ENCODE measurements at places on chromosomes 7 and 10.

GRCh38 chr7:85829817-85830432, 643.1 kb upstream of the SEMA3D start:
- DNase-seq, result no peak

- DNase-seq, result no peak
Measured at GRCh38 chr10:76644476-76644875, 993.1 kb downstream of the KCNMA1 start.

GRCh38 chr10:31219306-31219705, 99.7 kb upstream of the ZEB1 start:
- no peak for DNase-seq

- no peak for DNase-seq
Measured at GRCh38 chr10:80540618-80540980, 2.9 kb downstream of the SH2D4B start.
